K562 (cell line): ENCODE measurements at places on chromosomes 16 and 17. TPM values are rescaled to one million over a fixed set of nuclear protein-coding genes. Genes with fewer than 3 reads are reported as not detected.

DNA sequence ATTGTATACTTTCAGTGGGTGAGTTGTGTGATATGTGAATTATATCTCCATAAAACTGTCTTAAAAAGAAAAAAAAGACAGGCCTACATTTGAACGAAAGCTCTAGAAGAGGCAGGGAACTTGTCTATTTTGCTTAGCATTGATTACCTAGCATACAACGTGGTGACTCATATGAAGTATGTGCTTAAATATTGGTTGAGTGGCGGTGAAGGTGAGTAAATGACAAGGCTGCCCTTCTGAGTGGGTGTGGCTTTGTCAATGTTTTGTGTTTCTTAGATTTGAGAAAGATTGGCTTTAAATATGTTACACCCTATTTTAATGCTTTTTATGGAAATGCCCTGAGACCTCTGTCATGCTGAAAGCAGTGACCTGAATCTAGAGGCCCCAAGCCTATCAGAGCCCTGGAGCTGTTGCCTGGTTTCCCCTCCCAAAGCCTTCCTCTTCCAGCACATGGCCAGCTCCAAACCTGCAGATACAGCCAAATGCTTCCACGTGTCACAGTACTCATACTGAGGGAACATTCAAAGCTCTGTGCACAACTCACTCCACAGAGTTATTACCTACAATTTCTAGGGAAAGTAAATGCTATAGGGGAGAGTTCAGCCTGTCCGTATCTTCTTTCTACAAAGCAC lies 260.0 kb downstream of the PHKB start:
- peaks cover 14% of the 10 kb centered on the region; the same call in 1 of the 3 replicates for H3K27me3 ChIP-seq
- H3K36me3 ChIP-seq, result no peaks in the 10 kb centered on the region
- no peaks in the 10 kb centered on the region for H3K4me1 ChIP-seq
- DNase-seq, result no peak
- no peak overlapping the region for H3K27ac ChIP-seq

DNA sequence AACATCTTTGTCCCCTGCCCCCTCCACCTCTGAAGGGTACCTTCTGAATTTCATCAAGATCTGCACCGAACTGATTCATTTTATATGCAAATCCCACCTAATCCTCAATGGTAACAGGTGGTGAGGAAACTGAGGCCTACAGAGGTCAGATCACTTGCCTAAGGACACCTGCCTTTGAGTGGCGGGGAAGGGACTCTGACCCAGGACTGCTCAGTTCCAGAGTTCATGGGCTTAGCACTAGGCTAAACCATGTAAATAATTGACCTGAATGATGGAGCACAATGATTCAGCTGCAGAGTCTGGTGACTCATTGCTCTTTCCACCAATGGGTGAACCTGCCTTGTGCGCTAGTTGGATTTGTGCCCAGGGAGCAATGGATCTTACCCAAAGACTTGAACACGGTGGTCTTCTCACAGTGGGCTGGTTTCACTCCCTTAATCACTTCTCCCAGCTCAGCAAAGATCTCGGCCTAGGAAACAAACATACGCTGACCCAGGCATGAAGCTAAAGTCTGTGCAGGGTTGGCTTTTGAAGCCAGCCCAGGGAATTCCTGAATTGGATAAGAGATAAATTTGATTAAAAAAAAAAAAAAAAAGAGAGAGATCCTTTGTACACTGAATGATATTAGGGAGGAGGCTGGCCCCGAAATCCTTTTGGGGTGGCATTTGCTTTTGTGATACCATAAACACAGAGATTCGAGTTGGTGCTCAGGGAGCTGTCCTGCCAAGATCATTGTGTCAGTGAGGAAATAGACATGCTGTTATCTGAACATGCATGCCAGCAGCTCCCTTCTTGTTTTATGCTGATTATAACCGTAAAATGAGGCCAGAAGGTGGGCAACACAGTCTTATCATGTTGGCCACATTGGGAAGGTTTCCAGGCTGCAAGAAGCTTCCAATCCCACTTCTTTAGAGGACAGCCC lies 17.0 kb downstream of the CRYM start:
- no peak overlapping the region for H3K4me3 ChIP-seq
- no peaks in the 10 kb centered on the region for H3K27me3 ChIP-seq

DNA sequence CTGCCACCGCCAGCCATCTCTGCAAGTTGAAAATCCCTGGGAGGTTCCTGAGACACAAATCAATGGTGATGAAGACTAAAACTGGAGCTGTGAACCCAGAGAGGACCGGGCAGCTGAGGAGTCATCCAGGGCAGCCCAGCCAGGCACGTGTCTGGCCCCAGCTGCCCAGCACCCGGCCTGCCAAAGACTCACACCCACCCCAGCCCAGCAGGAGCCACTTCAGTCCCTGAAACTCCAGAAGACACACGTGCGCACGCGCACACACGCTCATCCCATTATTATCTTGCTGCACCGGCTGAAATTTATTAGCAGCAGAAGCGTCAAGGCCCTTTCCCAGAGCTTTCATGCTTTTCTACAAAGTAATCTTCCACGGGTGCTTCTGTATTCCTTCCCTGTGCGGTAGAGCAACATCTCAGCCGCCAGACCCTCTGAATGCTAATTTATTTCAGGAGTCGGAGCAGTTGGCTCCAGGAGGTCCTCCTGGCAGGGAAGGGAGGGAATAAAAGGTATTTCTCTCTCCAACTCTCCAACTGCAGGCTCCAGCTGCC lies 59.8 kb upstream of the RBFOX3 start:
- H3K27me3 ChIP-seq, result peaks cover 4% of the 10 kb centered on the region; the same call in 2 of the 3 replicates
- H3K4me1 ChIP-seq, result no peaks in the 10 kb centered on the region
- H3K36me3 ChIP-seq, result no peaks in the 10 kb centered on the region
- no peak overlapping the region for H3K4me3 ChIP-seq

GRCh38 chr17:33228548-33228947 lies 64.5 kb downstream of the ASIC2 start:
- no peak overlapping the region for H3K27ac ChIP-seq

Gene TUFM
- 410 and 434 TPM in 2 replicates for total RNA-seq
